Right atrium auricular region (tissue), 2 donors: ENCODE measurements at places on chromosomes 2 and 18. TPM values are rescaled to one million over a fixed set of nuclear protein-coding genes. Genes with fewer than 3 reads are reported as not detected.

DNA sequence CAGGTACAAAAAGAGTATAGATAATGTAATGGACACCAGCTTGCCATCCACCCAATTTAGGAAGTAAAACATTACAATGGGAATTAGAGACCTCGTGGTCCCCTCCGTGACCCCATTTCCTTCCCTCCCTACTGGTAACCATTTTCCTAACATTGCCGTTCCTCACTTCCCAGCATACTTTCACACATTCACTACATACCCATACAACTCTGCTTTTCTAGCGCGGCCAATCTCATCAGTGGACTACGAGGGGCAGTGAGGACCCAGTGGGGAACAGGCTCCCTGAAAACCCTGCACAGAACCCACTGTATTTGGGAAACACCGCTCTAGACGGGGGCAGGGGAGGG, 1.1 kb downstream of the ENOSF1 start:
- peak overlapping the region; percentile 82 for H3K27ac ChIP-seq
- H3K4me3 ChIP-seq, result peak overlapping the region; percentile 71
- no peaks in the 10 kb centered on the region for H3K27me3 ChIP-seq
- no peaks in the 10 kb centered on the region for H3K4me1 ChIP-seq
- no peak for DNase-seq

DNA sequence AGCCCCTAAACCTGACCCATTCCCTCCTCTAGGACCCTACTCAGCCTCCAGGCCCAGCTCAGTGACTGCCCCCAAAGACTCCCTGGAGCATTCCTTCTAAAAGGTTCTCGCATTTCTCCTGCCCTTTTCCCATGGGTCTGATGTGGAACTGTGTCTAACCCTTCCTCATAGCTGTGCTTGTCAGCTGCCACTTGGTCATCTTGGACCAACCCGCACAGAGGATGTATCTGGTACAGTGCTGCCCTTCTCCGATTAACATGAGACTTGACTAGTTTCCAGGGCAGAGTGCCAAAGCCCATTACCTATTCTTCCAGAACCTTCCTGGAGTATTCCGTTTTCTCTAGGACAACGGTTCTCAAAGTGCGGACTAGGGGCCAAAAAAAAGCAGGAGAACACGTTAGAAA, 518 bp upstream of the NFU1 start:
- peak overlapping the region; percentile 89 for H3K4me3 ChIP-seq
- DNase-seq, result no peak
- no peaks in the 10 kb centered on the region for H3K4me1 ChIP-seq
- H3K36me3 ChIP-seq, result no peaks in the 10 kb centered on the region

Gene STAT4
- total RNA-seq, result 15.2 TPM

DNA sequence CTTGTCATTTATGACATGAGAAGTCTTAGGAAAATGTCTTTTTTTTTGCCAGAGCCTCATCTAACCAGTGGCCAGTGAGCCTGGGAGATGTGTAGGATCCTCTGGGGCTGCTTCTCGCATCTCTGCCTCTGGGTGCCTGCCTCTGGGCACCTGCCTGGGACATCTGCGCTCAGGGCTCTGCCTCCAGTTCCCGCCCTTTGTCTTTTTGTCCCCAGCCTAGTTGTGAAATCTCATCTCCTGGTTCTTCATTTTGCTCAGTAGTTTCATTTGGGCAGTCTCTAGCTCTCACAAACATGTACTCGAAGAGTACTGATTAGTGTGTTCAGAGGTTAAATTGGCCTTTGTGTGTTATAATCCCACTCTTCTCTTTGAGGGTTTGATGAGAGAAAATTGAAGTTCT, 92.0 kb downstream of the LTBP1 start:
- no peak overlapping the region for H3K4me3 ChIP-seq
- no peak overlapping the region for H3K27ac ChIP-seq
- H3K36me3 ChIP-seq, result no peaks in the 10 kb centered on the region
- H3K27me3 ChIP-seq, result no peaks in the 10 kb centered on the region
- DNase-seq, result no peak
- H3K4me1 ChIP-seq, result no peaks in the 10 kb centered on the region

Gene MBP
- 15.8 TPM for total RNA-seq

DNA sequence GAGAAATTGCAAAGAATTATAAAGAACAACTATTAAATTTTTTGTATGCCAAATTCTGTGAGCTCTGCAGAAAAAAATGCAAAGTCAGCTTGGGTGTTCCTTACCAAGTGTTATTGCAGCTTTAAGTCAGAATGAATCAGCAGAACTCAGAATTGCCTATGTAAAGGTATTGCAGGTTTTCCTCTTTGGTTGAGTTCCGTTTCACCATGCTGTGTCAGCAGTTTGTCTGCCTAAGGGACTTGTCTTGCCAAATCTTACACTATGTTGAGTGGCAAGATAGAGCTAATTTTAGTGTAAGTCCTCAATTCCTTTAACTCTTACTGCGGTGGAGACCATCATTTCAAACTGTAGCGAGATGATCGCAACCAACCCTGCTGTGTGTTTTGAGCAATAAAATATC, 38.8 kb downstream of the ADAM23 start:
- H3K27ac ChIP-seq, result peak overlapping the region; percentile 47
- H3K4me1 ChIP-seq, result no peaks in the 10 kb centered on the region
- no peaks in the 10 kb centered on the region for H3K36me3 ChIP-seq
- DNase-seq, result no peak

- no peaks in the 10 kb centered on the region for H3K4me1 ChIP-seq
- H3K4me3 ChIP-seq, result no peak overlapping the region
- DNase-seq, result no peak
- no peaks in the 10 kb centered on the region for H3K36me3 ChIP-seq
Observed at GRCh38 chr18:11047817-11048216, 101.6 kb downstream of the PIEZO2 start.

Gene TRIM54
- total RNA-seq, result 97.2 TPM

Gene MZT2A
- 84.4 TPM for total RNA-seq
